ENCODE measurements at places on chromosomes 5 and 9.

DNA sequence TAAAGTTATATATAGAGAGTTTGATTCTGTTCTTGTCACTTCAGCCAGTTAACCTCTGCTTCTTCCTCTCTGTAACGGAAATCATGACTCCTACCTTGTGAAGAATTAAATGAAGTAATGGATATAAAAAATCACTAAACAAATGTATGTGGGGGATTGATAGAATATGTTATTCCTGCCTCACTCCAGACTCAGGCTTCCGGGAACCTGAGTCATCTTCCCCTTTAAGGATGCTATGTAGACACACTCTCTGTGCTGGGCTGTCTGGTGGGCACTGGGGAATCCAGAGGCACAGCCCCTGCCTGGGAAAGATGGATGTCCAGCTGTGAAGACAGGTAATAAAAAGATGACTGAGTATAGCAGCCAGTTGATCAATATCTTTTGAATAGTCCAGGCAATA lies 77.4 kb downstream of the ZNF618 start:
- H3K4me3 ChIP-seq: no peak overlapping the region
- H3K36me3 ChIP-seq: no peaks in the 10 kb centered on the region
- no peak for DNase-seq
- H3K27me3 ChIP-seq: no peaks in the 10 kb centered on the region
- H3K27ac ChIP-seq: peak overlapping the region; percentile 64
- H3K4me1 ChIP-seq: peaks cover 64% of the 10 kb centered on the region

DNA sequence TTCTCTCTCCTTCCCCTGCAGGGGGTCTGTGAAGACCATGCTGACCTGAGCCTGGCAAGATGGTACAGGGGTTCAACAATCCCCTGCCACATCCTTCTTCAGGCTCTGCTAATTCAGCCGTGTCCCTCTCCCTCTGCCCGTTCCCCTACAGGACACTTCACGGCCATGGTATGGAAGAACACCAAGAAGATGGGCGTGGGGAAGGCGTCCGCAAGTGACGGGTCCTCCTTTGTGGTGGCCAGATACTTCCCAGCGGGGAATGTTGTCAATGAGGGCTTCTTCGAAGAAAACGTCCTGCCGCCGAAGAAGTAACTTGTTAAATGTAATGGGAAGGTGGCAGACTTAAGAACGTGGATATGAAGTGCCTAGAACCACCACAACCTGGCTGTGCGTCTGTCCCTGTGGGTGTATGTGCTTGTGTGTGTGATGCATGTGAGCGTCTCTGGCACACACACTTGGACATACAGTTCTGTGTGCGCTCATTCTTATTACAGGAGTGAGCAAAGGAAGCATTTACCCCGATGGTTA lies 6.9 kb upstream of the CCIN start:
- peak; percentile 51 for DNase-seq
- H3K4me1 ChIP-seq: peaks cover 86% of the 10 kb centered on the region
- H3K4me3 ChIP-seq: no peak overlapping the region
- peaks cover 14% of the 10 kb centered on the region for H3K36me3 ChIP-seq

- peaks cover 3% of the 10 kb centered on the region for H3K36me3 ChIP-seq
- no peak for DNase-seq
- no peaks in the 10 kb centered on the region for H3K27me3 ChIP-seq
Observed at GRCh38 chr5:169826618-169827017, 153.7 kb downstream of the INSYN2B start.

DNA sequence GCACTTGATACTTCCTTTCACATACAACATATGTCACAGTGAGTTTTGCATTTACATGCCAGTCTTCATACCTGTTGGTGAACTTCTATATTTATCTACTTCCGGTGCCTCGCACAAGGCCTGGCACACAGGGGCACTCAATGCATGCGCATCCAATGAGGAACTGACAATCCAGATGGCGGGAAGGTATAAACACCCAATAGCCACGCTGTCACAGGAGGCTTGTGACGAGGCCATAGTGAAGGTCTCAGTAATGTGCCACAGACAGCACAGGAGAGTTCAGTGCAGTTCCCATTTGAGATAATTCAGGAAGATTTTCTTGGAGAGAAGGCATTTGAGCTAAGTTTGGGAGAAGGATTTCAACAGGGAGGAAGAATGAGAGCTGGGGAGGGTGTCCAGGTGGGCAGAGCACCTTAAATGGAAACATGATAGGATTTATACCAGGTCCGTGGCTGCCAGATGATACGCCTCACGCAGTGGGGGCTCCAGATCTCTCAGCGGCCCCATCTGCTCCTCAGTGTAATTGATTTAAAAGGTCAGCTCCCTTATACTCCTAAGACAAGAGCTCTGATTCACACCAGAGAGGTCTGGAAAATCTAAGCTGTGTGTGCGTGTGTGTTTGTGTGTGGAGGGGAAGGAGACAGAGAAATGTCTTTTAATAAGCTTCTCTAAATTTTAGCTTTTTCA lies 206.2 kb downstream of the DCP2 start:
- no peak overlapping the region for H3K4me3 ChIP-seq
- no peak for DNase-seq
- no peaks in the 10 kb centered on the region for H3K36me3 ChIP-seq
- H3K4me1 ChIP-seq: peaks cover 13% of the 10 kb centered on the region
- no peaks in the 10 kb centered on the region for H3K27me3 ChIP-seq
- no peak overlapping the region for H3K27ac ChIP-seq

- H3K4me1 ChIP-seq: peaks cover 30% of the 10 kb centered on the region
- H3K27ac ChIP-seq: no peak overlapping the region
- no peak overlapping the region for H3K4me3 ChIP-seq
- DNase-seq: no peak
- peaks cover 9% of the 10 kb centered on the region for H3K36me3 ChIP-seq
- no peaks in the 10 kb centered on the region for H3K27me3 ChIP-seq
Observed at GRCh38 chr5:103208460-103208859, 50.1 kb upstream of the MACIR start.

Measured in chondrocyte (in vitro differentiated cells).